Fibroblast of skin of right biceps (primary cell): ENCODE measurements at places on chromosomes 7 and 10.

DNA sequence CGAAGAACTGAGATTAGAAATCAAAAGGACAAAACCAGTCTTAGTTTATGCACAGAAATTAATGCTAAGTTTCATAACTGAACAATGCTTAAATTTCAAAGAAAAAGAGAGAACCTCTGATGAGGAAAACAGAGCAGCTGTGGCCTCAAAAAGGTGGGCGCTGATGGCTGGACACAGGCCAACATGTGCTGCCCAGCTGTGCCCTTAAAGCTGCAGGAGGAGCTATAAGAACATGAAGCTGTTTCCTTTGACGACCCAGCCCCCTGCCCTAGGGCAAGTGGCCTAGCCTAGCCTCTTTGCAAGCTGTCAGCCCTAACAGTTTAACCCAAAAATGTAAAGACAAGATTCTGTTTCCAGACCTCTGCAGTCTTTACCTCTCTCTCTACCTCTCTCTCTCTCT is 107.7 kb downstream of the GRID1 start:
- no peak for DNase-seq

DNA sequence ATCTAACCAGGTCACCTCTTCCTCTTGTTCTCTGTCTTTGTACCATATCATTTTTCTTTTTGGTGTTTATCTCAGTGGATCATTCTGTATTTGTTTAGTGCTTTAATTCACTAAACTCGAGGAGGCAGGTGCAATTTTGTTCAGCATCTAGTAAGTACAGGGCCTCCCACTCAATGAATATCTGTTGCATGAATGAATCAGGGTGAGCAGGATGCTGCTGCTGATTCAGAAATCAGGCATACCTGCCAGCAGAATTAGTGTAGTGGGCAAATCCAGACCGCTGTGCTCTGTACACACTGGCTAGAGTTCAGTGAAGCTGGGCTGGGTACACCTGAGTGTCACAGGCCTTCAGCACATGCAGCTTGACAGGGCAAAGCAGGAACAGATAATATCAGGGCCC is 511.9 kb downstream of the SUGCT start:
- DNase-seq, result no peak

- no peak for DNase-seq
These were observed 434.4 kb downstream of the AUTS2 start for GRCh38 chr7:70032649-70033048.

DNA sequence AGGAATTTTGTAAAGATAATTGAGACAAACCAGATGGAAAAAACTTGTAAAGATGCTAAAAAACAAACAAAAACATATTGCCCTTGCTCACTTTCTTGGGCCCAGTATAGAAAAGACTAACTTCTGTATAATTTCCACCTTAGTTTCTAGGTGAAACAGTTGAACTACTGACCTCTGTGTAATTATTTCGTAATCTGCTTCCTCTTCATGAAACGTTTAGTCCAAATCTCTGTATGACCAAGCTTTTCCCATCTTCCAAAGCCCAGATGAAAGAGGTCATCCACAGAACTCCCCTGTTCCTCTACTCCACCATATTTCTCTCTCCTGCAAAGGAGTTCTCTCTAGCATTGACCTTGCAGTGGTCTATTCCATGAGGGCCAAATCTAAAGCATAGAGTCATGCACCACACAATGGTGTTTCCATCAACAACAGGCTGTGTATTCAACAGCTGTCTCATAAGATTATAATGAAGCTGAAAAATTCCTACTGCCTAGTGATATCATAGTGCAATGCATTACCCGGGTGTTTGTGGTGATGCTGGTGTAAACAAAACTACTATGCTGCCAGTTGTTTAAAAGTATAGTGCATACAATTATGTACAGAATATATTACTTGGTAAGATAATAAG is 647.6 kb downstream of the TNS3 start:
- DNase-seq, result peak; percentile 26

DNA sequence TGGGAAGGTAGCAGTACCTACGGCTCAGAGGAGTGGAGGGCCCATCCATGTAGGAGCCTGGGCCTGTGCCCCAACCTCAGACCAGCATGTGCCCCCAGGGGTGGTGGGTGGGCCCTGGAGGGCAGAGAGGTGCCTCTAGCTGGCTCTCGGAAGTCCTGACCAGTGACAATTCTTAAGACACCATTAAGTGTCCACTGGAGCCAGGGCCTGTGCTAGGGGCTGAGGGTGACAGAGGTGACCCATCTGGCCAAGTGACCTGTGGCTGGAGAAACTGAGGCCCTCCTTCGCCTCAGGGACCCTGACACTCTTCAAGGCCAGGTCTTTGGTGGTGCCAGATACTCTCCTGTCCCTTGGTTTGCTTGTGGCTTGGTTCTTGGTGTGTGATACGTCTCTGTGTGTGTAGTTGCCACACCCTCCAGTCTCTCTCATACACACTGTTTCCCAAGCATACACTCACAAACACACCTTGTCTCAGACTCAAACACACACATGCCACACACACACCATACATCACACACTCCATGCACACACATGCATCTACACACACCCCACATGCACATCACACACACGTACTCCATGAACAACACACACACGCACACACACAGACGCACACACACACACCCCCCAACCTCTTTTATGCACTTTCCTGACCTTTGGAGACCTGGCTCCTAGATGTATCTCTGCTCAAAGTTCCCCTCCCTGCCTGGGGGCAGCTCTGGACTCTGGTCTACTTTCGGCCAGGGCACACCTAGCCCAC is 897 bp upstream of the RAMP3 start:
- DNase-seq, result no peak

GRCh38 chr7:113504142-113504541 is 385.8 kb upstream of the SMIM30 start:
- DNase-seq, result no peak

DNA sequence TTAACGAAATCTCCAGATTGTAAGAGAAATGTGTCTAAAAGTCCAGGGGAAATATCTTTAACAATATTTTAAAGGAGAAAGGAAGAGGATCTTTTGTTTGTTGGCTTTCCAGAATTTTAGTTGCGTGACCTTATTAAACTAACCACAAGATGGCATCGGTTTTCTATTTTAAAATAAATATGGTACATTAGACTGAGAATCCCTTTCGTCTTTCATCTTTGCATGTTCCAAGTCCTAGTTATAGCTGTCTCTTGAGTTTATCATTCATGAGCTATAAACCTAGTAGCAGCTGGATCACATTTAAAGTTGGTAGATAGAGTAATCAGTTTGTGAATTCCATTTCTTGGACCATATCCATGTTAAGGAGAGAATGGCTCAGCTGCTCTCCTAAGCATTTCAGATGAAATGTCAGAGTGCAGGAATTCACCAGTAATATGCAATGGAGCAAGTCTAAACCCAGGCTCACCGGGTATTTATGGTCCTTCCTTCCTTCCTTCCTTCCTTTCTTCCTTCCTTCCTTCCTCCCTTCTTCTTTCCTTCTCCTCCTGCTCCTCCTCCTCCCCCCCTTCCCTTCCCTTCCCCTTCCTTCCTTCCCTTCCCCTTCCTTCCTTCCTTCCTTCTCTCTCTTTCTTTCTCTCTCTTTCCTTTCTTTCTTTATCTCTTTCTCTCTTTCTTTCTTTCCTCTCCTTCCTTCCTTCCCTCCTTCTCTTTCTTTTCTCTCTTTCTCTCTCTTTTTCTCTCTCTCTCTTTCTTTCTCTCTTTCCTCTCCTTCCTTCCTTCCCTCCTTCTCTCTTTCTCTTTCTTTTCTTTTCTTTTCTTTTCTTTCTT is 57.8 kb upstream of the RAB18 start:
- DNase-seq, result peak; percentile 39

DNA sequence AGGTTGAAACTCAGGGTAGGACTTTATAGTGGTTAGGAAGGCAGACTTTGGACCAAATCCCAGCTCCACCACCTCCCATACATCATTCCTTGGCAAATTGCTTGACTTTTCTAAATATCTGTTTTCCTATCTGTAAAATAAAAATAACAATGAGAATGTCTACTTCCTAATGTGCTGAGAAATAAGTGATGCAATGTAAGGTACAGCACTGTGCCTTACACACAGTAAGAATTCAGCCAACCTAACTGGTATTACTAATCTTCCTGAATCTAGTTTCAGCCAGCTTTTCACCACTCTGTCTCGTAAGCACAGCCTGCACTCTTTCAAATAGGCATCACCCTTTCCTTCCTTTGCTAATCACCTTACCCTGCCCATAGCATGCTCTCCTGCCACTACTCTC is 9.7 kb downstream of the PRLHR start:
- DNase-seq, result peak; percentile 7

- peak; percentile 80 for DNase-seq
These were observed 91.0 kb downstream of the CUBN start for GRCh38 chr10:17038627-17039026.

- no peak for DNase-seq
These were observed 150.0 kb downstream of the ZMYND11 start for GRCh38 chr10:285216-285615.

GRCh38 chr7:5635461-5636445 is 145.7 kb downstream of the RNF216 start:
- DNase-seq, result peak; percentile 36

DNA sequence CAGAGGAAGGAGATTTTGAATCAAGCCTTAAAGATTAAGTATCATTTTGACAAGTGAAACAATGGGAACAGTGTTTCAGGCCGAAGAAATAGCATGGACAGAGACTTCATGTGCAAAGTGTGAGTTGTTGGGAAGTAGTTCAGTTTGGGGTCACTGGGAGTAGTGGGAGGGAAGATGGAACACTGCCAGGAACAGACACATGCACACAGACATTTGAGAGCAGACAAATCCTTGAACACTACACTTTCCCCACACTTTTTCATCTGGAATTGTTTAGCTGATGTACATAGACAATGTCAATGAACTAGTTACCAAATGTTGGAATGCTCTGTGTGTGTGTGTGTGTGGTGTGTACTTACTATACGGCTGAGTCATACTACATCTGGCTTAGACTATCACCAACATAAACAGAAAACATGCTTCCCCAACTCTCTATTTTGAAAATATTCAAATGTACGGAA is 52.4 kb upstream of the LRRC17 start:
- DNase-seq, result peak; percentile 93

GRCh38 chr10:88332503-88333247 is 250.4 kb downstream of the RNLS start:
- DNase-seq, result no peak

DNA sequence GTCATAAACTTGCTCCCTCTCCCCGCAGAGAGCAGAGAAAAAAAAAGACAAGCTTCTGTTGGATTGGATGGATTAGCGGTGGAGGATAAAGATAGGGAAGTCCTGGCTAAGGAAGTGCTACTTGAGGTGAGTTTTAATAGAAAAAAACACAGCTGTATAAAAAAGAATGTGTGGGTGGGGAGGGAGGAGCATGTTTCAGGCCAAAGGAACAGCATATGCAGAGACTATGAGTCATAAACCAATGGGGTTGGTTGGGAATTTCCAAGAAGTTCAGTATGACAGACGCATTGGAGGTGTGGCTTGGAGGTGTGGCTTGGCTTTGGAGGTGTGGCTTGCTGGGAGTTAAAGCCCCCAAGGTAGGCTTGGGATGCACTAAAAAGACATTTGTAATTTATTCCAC is 103.0 kb upstream of the LSM8 start:
- DNase-seq, result peak; percentile 56

DNA sequence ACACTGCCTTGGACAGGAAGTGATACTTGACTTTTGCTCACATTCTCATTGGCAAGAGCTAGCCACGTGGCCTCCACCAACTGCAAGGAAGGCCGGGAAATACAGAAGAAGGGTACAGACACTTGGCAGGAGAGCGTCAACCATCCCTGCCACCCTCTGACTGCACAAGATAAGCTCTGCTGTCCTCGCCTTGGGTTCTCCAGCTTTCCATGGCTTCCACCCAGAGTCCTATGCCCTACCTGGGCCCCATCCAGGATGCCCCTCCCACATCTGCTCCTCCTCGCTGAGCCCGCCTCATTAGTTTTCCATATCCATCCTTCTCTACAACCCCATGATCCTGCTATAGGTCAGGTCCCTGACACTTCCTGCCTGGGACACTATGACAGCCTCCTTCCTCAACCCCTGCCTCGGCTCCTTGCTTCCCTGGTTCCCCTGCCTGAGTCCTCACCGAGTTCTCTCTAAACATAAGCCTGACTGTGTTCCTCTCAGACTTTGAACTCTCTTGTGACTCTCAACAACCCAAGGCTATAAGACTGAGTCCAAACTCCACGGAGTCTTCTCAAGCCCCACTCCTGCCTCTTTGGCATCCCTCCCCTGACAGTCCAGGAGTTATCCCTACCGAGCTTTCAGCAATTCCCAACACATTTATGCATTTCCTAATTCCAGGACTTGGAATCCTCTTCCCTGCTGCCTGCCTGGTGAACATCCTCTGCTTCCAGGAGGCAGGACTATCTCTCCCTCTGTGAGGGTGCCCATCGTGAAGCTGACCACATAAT is 23.2 kb upstream of the GDF10 start:
- no peak for DNase-seq

- DNase-seq, result peak; percentile 78
These were observed 14.6 kb downstream of the SFRP4 start for GRCh38 chr7:37901890-37902524.

DNA sequence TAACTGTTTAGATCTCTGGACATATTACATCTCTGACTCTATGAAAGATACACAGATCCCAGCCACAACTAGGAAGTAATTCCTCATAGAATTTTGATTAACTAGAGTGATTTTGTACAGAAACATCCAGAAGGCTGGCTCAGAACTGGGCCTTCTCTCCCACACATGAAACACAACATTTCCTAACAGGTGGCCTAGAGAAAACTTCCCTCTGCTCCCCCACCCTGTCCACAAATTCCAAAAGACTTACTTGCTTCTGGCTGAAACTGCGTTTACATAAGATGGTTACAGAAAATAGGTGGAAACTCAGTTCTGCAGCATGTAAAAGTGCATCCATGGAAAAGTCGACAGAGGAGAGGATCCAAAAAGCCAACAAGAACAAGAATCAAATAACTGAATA is 132.9 kb downstream of the FZD1 start:
- DNase-seq, result peak; percentile 33

DNA sequence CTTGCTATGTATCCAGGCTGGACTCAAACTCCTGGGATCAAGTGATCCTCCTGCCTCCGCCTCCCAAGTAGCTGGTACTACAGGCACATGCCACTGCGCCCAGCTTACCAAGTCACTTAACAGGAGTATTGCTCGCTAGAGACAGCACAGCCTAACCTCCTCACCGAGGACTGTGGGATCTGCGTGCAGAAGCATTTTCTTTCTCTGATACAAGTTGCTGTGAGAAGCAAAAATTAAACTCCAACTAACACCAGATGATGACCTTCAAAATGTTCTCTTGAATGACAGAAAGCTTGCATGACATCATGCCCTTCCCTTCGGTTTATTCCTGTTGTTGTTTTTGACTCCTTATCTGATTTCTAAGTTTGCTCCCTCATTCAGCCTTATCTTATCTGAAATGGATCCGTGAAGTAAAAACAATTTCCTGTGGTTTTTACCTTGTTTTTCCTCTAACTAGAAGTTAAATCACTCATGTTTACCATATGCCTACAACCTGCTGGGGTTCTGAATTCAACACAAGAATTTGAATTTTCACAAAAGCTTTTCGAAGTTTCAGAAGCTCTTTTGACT is 94.4 kb upstream of the KIF5B start:
- DNase-seq, result no peak

GRCh38 chr7:5636914-5637313 is 144.5 kb downstream of the RNF216 start:
- peak; percentile 94 for DNase-seq

GRCh38 chr7:67493366-67493765 is 496.7 kb downstream of the TYW1 start:
- DNase-seq, result no peak

GRCh38 chr7:36650766-36651312 is 73.5 kb downstream of the AOAH start:
- DNase-seq, result no peak

- no peak for DNase-seq
These were observed 9.7 kb upstream of the ANK3 start for GRCh38 chr10:60399328-60399727.

GRCh38 chr10:106897719-106898118 is 266.8 kb downstream of the SORCS1 start:
- no peak for DNase-seq
